Adipocyte (in vitro differentiated cells): ENCODE measurements at places on chromosomes 3 and 15.

GRCh38 chr3:151183265-151183671, 19.7 kb downstream of the GPR171 start:
- no peak for DNase-seq

DNA sequence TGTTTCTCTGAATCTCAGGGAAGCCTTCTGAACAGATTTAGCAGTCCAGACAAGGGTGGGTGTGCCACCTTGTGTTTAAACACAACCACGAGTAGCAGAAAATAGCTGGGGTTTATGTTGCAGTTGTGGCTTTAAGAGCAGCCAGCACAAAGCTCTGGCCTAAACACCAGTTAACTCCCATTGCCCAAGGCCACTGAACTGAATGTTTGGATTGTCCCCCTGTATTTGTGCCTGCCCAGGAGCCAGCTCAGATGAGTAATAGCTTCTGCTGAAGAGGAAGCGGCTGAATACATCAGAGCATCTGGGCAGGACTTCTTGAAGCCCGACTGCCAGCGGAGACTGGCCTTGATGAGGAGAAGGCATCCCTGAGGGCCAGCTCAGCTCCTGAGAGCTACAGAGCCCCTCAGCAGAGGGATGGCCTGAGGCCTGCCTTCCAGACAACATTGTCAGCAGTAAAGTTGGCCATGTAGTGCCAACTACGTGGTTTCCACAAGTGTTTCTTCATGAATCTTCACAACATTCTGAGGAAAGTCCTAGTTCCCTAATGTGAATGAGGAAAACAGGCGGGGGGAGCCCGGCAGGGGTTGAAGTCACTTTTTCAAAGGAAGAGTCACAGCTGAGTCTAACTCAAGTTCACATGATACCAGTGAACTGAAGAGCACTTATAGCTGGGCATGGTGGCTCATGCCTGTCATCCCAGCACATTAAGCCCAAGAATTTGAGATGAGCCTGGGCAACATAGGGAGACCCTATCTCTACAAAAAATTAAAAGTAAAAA, 65.8 kb upstream of the ZBTB38 start:
- peak; percentile 83 for DNase-seq

DNA sequence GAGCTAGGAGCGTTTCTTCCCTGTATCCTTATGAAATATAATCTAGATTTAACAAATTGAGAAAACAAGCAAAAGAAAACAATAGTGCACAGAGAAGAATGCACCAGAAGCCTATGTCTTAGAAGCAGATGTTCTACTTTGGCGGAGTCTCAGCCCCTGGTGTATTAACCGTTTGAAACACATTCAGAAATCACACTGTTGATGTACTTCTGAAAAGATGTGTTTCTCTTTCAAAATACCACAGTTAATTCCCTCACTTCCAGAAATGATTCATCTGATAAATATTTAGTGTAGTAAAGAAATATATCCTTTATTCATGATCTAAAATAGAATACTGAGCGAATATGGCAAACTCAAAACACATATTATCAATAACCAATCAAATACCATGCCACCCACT, 77.7 kb downstream of the CBLB start:
- DNase-seq: peak; percentile 64

- DNase-seq: no peak
Observed at GRCh38 chr15:83435202-83435601, 11.9 kb upstream of the SH3GL3 start.
